Ovary (tissue), 10 donors: ENCODE measurements at places on chromosomes 1 and 21.
A peak's percentile ranks its signal among the peaks of the same experiment; 100 is the strongest.

- no peak for DNase-seq
Observed at GRCh38 chr1:166730299-166730888, 108.9 kb upstream of the POGK start.

GRCh38 chr1:193458628-193459027 lies 272.2 kb upstream of the B3GALT2 start:
- no peak for DNase-seq

DNA sequence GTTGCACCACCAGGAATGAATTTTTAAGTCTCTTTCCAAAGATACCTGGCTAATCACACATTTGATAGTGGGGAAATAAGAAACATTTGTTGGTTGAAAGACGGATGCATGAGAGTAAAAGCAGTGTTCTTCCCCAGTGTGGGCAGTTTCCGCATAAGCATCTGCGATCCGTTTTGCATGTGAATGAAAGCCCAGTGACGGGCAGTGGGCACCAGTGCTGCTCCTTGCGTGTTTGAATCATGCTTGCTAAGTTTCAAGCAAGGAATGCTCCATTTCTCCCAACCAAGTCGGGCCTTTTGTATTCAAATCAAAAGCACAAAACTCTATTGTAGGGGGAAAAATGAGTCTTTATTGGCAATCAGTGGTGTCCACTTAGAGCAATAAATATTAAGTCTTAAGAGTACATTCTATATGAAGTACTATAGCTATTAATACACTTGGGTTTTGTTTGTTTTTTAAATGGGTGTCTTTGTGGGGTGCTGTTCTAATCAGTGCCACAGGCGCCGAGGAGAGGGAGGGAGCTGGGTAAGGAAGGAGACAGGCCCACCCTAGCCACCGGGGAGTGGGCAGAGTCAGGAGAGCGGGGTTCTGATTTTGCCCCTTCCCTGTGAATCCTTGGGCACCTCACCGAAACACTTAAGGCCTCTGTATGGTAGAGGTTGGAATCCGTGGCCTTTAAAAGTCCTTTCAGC lies 750 bp upstream of the PTGFRN start:
- DNase-seq = no peak

DNA sequence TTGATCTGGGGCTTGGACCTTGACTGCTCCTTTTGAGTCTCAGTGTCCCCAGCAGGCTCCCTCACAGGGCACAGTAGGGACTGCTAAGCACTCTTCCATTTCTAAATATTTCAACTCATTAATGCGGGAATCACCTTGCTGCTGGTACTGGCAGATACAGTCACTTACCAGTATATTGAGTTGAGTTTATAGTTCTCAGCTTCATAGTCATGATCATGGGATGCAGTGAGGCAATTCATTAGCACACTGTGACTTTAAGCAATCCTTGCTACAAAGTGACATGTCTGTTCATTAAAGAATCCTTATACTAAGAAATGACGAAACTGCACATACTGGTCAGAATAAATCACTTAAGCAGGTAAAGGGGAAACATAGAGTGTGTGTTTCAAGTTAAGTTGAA lies 240.8 kb downstream of the SPATA17 start:
- no peak for DNase-seq

GRCh38 chr1:94746635-94747525 lies 73.3 kb upstream of the SLC44A3 start:
- DNase-seq = no peak

- no peak for DNase-seq
Observed at GRCh38 chr1:234716908-234717375, 107.0 kb upstream of the IRF2BP2 start.

DNA sequence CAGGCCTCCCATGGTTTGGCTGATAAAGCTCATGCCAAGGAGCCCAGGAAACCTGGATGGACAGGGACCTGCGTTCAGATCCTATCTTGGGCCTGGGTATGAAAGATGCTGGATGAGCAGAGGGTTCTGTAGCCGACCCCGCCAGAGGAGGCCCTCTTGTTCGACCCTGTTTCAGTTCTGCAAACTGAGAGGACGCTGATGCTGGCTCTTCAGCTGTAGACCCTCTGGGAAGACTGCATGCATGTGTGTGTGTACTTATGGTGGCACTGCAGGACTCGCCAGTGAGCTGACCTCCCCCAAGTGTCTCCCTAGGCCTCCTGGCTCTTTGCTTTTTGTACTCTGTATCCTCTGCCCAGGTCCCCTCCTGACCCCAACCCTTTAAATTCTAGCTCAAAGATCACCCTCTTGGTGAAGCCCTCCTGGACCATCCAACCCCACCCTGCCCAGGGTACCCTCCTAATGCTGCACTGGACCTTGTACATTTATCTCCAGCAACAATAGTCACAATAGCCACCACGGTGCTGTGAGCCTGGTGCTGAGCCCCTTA lies 1.6 kb downstream of the EPS8L3 start:
- peak; percentile 15 for DNase-seq

- peak; percentile 67 for DNase-seq
Observed at GRCh38 chr1:31548907-31549808, 27.2 kb upstream of the TINAGL1 start.

GRCh38 chr1:198750081-198750480 lies 111.2 kb downstream of the PTPRC start:
- DNase-seq = no peak

- no peak for DNase-seq
Observed at GRCh38 chr1:153953859-153954365, 4.5 kb downstream of the CRTC2 start.

- peak; percentile 46 for DNase-seq
Observed at GRCh38 chr1:8348047-8348776, 30.3 kb downstream of the SLC45A1 start.

GRCh38 chr1:153734396-153735089 lies 6.7 kb downstream of the INTS3 start:
- DNase-seq = no peak

GRCh38 chr1:17935230-17935629 lies 172.4 kb upstream of the IGSF21 start:
- no peak for DNase-seq

GRCh38 chr1:19209439-19209989 lies 552 bp downstream of the UBR4 start:
- DNase-seq = peak; percentile 51

- no peak for DNase-seq
Observed at GRCh38 chr1:88327391-88328267, 356.4 kb upstream of the PKN2 start.

DNA sequence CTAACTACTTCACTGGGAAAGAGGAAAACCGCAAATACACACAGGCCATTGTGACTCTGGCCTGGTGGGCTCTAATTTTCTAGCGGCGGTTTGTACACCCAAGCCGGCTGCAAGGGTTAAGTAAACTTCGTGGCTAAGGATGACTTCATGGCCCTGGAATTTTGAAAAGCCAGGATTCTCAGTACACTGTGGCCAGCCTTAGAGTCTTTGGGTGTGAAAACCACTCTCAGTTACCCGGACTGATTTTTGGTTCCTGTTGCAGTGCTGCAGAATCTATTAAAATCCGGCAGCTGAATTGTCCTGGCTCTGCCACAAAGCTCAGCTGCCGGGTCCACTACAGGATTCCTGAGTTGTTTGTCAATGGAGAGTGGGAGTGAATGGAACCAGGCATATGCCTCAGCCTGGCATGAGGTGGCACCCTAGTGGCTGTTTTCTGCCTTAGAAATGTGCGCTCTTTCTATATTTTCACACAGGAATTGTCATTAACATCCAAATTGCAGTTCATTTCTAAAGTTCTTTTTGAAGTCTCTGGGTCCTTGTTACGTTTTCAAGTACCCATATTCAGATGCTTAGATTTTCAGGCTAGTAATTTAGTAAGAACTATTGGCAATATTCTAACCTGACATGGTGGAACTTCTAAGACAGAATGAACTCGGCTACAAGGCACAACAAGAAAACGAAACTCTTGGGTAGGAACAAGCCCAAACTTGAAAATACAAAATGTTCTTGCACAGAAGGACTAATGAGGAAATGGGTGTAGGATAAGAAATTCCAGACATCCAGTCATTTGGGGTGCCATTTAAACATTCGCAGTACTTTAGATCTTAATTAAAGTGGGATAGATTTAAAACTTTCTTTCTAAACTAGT lies 255.9 kb downstream of the NFIA start:
- DNase-seq = peak; percentile 50

DNA sequence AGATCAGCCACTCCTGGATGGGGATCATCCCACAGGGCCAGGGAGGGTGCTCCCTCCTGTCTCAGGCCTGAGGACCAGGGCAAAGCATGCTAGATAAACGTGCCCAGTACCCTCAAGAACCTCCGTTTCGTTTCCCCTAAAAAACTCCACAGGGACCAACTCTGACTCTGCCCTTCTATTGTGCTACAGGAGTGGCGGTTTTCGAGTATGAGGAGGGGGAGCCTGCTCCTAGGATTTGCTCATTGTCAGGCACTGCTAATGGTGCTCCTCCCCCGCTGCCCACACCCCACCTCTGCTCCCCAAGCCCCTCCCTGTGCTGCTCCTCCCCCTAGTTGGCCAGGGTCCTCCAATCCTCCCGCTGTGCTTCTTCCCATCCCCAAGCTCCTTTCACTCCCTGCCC lies 32.0 kb downstream of the PGBD5 start:
- DNase-seq = no peak

GRCh38 chr1:183609313-183609712 lies 19.1 kb upstream of the NCF2 start:
- peak; percentile 54 for DNase-seq
